ENCODE measurements at places on chromosomes 2 and 18. TPM values are rescaled to one million over a fixed set of nuclear protein-coding genes. Genes with fewer than 3 reads are reported as not detected.

DNA sequence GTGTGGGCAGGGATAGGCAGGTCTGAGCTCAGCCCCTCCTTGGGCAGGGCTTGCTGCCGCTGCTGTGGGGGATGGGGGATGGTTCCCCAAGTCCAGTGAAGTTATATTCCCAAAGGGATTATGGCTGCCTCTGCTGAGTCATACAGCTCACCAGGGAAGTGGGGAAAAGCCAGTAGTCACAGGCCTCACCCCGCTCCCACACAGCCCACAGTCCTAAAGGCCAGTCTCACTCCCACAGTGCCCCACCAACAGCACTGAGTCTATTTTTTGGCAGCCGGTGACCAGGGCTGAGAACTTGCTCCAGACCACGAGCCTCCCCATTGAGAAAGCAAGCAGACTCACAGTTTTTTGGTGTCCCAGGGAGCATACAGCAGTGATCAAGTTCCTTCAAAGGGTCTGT lies 173.3 kb downstream of the OSR1 start:
- DNase-seq, result no peak
- H3K4me3 ChIP-seq, result no peak overlapping the region
- H3K27ac ChIP-seq, result no peak overlapping the region
- no peaks in the 10 kb centered on the region for H3K4me1 ChIP-seq
- H3K27me3 ChIP-seq, result no peaks in the 10 kb centered on the region

- H3K4me3 ChIP-seq, result no peak overlapping the region
- no peak overlapping the region for H3K27ac ChIP-seq
- no peaks in the 10 kb centered on the region for H3K27me3 ChIP-seq
- H3K4me1 ChIP-seq, result no peaks in the 10 kb centered on the region
- no peak for DNase-seq
These were observed 46.6 kb downstream of the SGPP2 start for GRCh38 chr2:222470802-222471468.

- no peak overlapping the region for H3K4me3 ChIP-seq
- DNase-seq, result no peak
- H3K36me3 ChIP-seq, result no peaks in the 10 kb centered on the region
These were observed 803.3 kb downstream of the ADCYAP1 start for GRCh38 chr18:1708006-1708405.

GRCh38 chr2:237563816-237564215 lies 2.6 kb upstream of the PRLH start:
- H3K4me3 ChIP-seq, result no peak overlapping the region
- H3K27ac ChIP-seq, result no peak overlapping the region
- H3K27me3 ChIP-seq, result peaks cover 16% of the 10 kb centered on the region
- DNase-seq, result peak; percentile 61
- no peaks in the 10 kb centered on the region for H3K4me1 ChIP-seq

GRCh38 chr18:73976433-73976832 lies 171.2 kb downstream of the FBXO15 start:
- H3K4me1 ChIP-seq, result no peaks in the 10 kb centered on the region
- H3K4me3 ChIP-seq, result no peak overlapping the region
- no peak for DNase-seq
- H3K27me3 ChIP-seq, result no peaks in the 10 kb centered on the region
- H3K36me3 ChIP-seq, result no peaks in the 10 kb centered on the region

- peaks cover 15% of the 10 kb centered on the region for H3K4me1 ChIP-seq
- H3K36me3 ChIP-seq, result peaks cover 7% of the 10 kb centered on the region
- H3K4me3 ChIP-seq, result peak overlapping the region; percentile 81
- H3K27ac ChIP-seq, result peak overlapping the region; percentile 99
- no peak for DNase-seq
These were observed 1.1 kb downstream of the PRKRA start for GRCh38 chr2:178449700-178450523.

PROKR1 gene
- total RNA-seq, result not detected

SH3RF3 gene
- total RNA-seq, result 7.1 TPM

GAD1 gene
- total RNA-seq, result not detected

SLC40A1 gene
- total RNA-seq, result 315 TPM
